NCI-H1105 treated with DMSO at 0.1 percent for 48 hours (cell line): ENCODE measurements at places on chromosomes 5 and 9.
A peak's percentile ranks its signal among the peaks of the same experiment; 100 is the strongest.

GRCh38 chr5:132454361-132454760 is 36.2 kb downstream of the IRF1 start:
- no peak for DNase-seq

DNA sequence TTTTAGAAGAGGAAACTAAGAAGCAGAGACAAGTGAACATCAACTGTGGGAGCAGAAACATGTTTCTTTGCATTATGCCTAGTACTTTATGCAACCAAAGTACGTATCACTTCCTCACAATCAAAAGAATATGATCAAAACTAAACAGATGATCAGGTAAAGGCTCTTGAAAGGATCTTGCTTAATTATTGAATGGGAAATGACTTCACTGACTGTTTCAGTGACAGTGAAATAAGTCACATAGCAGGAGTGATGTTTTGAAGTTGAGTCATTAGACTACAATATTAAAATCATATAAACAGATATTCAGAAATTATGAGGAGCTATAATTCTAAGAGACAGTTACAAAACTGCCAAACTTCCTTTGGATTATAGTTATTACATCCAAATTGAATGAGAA is 527.3 kb downstream of the MTRR start:
- DNase-seq, result no peak

DNA sequence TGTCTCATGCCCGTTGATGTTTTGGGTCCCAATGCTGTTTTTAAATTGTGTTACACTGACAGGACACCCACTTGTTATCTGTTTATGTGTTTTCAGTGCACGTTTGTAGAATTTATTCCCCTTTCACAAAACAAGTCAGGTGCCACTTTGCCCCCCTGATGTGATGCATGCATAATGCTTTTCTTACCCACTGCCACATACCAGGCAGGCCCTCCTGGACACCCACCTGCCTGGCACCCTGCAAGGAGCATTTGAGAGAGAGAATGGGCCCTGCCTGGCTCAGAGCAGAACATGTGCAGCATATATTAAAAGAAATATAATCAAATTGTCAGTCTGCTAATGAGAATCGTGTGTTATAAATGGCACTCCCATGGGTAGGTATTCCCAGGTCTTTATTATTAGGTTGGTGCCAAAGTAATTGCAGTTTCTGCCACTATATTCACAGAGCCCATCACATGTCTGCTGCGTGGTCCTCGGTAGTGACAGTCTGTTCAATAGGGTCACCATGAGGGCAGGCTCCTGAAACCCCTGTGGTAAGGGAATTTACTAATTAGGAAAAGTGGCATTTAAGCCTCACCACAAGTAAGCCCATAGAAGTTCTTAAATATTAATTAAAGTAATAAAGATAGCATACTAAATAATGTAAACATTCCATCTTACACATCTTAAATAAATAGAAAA is 52.2 kb upstream of the CKMT2 start:
- DNase-seq, result no peak

DNA sequence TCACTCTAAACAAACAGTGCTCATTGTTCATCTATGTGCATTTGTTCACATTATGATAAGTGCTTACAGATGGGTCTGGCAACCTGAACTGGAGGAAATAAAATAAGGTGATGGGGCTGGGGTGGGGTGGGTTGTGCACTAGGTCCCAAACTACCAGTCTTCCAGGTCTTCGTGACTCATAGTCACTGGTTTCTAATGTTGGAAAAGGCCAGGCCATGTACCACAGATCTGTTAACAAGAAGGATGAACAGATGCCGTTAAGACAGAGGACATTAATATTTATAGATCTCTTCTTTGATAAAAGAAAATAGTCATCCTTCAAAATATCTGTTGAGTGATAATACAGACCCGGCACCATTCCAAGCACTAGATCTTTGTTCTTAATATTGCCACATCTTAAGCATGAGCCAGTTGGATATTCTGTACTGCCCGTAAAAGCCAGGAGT is 71.4 kb upstream of the STARD4 start:
- DNase-seq, result no peak

GRCh38 chr9:23554686-23555085 is 271.4 kb downstream of the ELAVL2 start:
- no peak for DNase-seq

DNA sequence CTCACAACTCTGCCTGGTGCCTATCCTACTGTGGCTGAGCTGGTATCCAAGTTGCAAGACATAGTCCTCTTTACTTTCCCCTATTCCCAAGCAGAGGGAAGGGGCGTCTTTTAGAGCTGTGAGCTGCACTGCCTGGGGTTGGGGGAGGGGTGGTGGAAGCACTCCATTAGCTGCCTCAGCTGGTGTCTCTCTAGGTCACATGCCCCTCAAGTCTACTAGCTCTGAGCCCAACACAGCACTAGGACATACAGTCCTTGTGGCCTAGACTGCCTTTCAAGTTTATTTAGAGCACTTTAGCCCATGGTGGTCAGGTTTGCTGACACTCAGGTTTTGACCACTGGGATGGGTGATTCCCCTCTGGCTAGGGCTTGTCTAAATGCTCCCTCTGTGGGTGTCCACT is 54.7 kb downstream of the SREK1 start:
- no peak for DNase-seq

- DNase-seq, result no peak
Measured at GRCh38 chr9:72554221-72554641, 32.8 kb downstream of the TMC1 start.

DNA sequence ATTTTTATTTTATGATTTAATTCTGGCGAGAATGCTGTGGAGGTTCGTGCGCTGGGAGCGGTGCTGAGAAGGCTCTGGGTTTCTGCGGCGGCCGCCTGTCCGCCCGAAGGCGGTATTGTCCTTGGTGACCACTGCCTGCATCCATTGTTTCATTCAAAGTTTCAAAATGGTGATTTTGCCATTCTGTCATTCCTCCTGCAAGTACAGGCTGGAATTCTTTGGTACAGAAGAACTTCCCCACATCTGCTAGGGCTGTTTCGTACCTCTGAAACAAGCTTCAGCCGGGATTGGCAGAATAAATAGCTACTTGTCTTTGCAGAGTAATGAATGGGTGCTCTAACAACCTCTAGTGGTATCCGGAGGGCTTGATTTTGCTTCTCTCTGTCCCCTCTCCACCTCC is 112.6 kb upstream of the CACNA1B start:
- no peak for DNase-seq

- no peak for DNase-seq
Measured at GRCh38 chr5:142703153-142703552, 17.3 kb upstream of the FGF1 start.

DNA sequence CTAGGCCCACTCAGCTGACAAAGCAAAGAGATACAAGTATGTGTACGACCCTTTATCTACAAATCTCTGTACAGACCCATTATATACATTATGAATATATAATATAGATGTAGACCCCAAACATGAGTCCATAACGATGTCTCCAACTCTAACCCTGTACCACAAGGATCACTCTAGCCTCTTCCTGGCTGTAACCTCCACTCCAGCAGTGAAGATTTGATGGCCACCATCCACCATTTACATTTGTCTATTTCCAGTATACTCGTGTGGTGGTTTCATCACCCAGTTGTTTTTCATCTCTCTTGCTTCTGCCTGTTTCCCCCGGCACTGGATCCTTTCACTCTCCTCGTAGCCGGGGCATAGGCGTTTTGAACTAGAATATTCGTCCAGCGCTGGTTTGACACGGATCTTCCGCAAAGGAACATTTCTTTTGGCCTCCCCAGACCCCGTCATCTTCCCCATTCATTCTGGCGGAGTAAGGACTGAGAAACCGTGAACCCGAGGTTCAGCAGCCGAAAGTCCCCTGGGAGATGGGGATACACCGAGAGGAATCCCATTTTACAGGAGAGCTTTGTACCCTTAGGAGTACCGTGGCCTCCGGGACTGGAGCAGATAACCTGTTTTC is 828 bp upstream of the TRIO start:
- no peak for DNase-seq

DNA sequence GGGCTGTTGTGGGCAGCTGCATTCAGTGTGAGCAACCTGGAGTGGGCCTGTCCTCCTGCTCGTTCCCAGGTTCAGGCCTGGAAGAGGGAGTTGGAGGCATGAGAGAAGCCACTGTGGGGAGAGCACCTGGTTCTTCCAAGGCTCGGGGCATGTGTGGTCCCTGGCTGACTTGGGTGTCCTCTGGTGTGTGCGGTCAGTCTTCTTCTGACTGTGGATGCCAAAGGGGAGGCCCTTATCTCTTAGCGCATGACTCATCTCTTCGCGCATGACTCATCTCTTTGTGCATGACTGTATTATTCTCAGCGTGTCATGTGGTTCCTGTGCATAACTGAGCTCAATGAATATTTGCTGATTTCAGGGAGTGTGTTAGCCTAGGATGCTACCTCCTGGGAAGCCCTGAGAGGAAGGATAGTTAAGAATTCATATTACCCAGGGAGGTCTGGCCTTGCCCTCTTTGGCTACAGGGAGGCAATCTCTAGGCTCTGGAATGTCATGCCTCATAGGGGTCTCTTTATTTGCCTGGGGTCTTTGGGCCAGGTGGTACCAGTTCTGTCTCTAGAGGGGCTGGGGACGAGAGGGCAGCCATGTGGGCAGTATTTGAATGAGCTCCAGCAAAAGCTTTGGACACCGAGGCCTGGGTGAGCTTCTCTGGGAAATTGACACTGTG is 188.7 kb downstream of the HSPA4 start:
- no peak for DNase-seq

DNA sequence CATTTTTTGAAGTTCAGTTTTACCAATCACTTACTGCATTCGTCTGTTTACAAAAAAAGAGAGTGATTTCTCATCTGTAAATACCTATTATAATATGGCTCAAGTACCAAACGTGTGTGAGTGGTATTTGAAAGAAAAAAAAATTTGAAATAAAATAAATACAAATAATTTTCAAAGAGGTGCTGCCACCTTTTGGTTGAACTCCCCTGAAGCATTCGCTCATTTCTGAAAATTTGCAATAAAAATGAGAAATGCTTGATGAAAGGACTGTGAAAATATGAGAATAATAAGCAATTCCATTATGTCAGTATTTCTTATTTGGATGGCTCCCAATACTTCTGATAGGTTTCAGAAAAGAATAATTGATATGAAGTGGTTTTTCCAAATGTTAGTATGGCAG is 409.9 kb downstream of the CTNND2 start:
- DNase-seq, result no peak

- DNase-seq, result no peak
Measured at GRCh38 chr9:116274293-116274692, 120.7 kb downstream of the PAPPA start.

- no peak for DNase-seq
Measured at GRCh38 chr5:147431586-147431985, 78.3 kb downstream of the DPYSL3 start.

GRCh38 chr5:1140171-1140817 is 28.4 kb upstream of the SLC12A7 start:
- peak; percentile 67 for DNase-seq

DNA sequence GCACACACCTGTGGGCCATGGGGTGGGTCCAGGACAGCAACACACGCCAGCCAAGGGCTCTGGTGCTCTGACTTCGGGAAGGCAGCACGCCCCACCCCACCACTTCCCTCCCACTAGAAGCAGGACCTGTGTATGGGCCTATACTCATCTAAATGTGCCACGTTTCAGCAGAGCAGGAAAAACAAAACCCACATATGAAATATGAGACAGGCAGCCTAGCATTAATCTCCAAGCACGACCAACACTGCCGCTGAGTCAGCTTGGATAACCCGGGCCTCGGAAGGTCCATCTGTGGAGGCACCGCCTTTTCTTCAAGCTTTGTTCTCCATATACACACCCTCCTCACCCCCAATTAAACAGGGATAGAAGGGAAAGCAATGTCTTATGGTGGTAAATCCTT is 203.1 kb downstream of the ROR2 start:
- DNase-seq, result no peak

- DNase-seq, result no peak
Measured at GRCh38 chr5:78308703-78309102, 14.2 kb upstream of the AP3B1 start.

- DNase-seq, result no peak
Measured at GRCh38 chr9:94809778-94810177, 83.3 kb downstream of the AOPEP start.

DNA sequence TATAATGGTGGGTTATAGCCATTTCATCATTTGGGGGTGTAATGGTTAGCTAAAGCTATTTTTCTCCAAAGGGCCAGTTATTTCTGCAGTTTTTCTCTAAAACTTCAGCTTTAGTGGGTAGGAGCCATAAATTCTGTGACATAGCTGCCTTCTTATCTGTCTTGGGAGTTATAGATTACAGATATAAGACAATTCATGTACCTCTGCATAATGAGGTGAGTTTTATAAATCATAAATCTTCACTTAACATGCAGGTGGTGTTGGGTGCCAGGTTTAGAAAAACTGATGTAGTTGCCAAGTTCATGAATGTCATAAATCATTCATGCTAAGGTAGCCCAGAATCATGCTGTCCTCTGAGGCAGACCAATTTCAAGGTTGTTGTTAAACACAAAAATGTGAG is 10.0 kb upstream of the HSPA9 start:
- no peak for DNase-seq

DNA sequence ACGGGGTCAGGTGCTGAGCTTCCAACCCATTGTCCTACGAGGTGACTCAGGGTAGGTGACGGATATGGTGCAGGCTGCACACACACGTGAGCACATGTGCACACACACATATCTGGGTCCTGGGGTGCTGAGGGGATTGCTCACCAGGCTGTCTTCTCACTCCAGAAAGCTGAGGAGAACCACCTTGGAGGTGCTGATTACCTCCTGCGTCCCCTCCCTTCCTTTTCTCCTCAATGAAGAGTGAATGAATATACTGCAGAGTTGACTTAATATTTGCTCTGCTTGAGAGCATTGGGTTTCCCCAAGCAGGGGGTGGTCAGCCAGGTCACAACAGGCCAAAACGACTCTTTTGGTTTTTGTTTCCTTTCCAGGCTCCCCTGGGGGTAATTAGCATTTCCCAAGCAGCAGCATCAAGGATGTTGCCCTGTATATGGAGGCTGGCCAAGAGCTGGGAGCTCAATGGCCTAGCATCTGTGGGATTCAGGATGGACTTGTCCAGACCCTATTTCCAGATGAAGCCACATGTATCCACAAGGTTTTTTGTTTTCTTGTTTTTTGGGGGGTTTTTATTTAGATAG is 49.7 kb downstream of the PDZD2 start:
- DNase-seq, result no peak

- DNase-seq, result no peak
Measured at GRCh38 chr5:134556994-134557393, 31.5 kb downstream of the JADE2 start.

DNA sequence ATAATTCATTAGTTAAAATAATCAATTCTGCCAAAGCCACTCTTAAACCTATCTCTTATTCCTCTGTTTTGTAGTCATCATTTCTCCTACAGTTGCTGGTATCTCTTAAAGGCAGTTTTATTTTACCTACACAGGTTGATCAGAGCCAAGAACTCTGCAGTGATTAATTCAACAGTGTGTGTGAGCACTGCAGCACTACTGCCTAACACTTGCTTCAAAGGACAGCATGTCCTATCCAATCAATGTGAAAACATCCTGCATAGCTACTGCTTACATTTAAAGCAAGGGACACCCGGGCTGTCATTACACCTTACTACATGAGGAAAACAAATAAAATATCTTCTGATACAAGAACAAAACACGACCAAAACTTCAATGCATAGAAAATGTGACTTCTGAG is 45.1 kb upstream of the HK3 start:
- no peak for DNase-seq
